Hematopoietic multipotent progenitor cell (in vitro differentiated cells): ENCODE measurements at places on chromosomes 12 and 14. TPM values are rescaled to one million over a fixed set of nuclear protein-coding genes. Genes with fewer than 3 reads are reported as not detected.
A peak's percentile ranks its signal among the peaks of the same experiment; 100 is the strongest.

SLC6A15 gene
- total RNA-seq = not detected

RDH5 gene
- 1.9 TPM for total RNA-seq

ACSM4 gene
- total RNA-seq = not detected

TMPRSS12 gene
- not detected for total RNA-seq

RNASE13 gene
- not detected for total RNA-seq

- peak; percentile 62 for DNase-seq
Observed at GRCh38 chr12:100348657-100349454, 8.0 kb upstream of the SLC17A8 start.

GRCh38 chr12:24705216-24705615 is 243.7 kb downstream of the BCAT1 start:
- DNase-seq = no peak

- DNase-seq = no peak
Observed at GRCh38 chr12:76176940-76177339, 92.5 kb upstream of the NAP1L1 start.

- DNase-seq = peak; percentile 9
Observed at GRCh38 chr14:102848830-102849525, 71.7 kb downstream of the TRAF3 start.
